ENCODE measurements at places on chromosomes 12 and 14. TPM values are rescaled to one million over a fixed set of nuclear protein-coding genes. Genes with fewer than 3 reads are reported as not detected.

The CLEC14A gene
- not detected for polyA plus RNA-seq

GRCh38 chr14:54309615-54310014 is 87.2 kb upstream of the CDKN3 start:
- no peak overlapping the region for H3K4me3 ChIP-seq
- H3K27me3 ChIP-seq: peaks cover 6% of the 10 kb centered on the region
- no peaks in the 10 kb centered on the region for H3K36me3 ChIP-seq
- no peak overlapping the region for H3K27ac ChIP-seq

DNA sequence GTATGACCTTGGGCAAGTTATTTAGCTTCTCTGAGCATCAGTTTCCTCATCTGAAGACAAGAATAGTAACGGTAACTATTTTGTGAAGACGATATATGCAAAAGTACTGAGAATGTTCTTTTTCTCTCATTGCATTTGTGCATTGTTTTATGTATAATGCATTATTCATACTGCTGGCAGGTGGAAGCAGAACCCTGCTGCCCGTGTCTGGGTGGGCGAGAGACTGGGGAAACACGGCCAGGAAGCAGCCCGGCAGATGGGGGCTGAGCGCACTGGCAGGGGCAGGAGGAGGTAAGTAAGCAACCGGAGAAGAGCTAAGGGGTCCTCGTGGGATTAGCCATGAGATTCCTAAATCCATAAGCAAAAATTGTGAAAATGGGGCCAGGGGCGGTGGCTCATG is 115.8 kb upstream of the MED13L start:
- H3K36me3 ChIP-seq: no peaks in the 10 kb centered on the region
- H3K27me3 ChIP-seq: no peaks in the 10 kb centered on the region
- H3K4me1 ChIP-seq: no peaks in the 10 kb centered on the region
- no peak for DNase-seq
- no peak overlapping the region for H3K4me3 ChIP-seq

- H3K4me3 ChIP-seq: no peak within 1 kb of the TSS
- H3K27ac ChIP-seq: no peak within 1 kb of the TSS
- no peak for DNase-seq
- peaks cover 17% of the 10 kb centered on the region for H3K4me1 ChIP-seq
- H3K36me3 ChIP-seq: no peaks in the 10 kb centered on the region
- peaks cover 34% of the 10 kb centered on the region for H3K27me3 ChIP-seq
Observed at GRCh38 chr12:102957339-102958050, at the start of gene ASCL1. TSS of gene ASCL1 (plus strand) at chr12:102957674. CDS start at chr12:102958245, 571 bp downstream.

DNA sequence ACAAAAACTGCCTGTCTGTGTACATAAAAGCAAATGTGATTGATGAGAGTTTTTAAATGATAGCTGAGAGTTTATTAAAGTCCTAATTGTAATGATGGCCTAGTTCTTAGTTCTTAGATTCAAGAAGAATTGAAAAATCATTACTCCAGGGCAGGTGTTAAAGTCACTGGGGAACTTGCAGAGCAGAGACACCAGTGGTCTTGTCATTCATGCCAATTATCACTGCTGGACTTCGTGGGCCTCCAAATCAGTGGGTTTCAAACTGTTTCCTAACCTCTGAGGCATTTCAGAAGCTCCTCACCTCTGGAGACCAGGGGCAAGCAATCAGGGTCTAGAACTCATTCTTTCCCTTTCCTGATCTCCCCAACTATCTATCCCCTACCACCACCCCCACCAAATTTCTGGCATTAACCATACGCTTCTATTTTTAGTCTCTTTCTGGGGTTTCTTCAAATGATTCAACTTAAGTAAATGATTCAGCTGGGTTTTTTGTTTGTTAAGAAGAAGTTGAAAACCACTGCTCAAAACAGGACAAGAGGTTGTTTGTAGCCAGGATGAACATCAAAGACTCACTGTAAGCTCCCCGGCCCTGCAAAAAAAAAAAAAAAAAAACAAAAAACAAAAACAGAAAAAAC is 80.1 kb downstream of the CEP83 start:
- peaks cover 2% of the 10 kb centered on the region for H3K36me3 ChIP-seq
- no peaks in the 10 kb centered on the region for H3K27me3 ChIP-seq
- no peak for DNase-seq
- no peak overlapping the region for H3K4me3 ChIP-seq

GRCh38 chr14:54627540-54628363 is 60.8 kb downstream of the SAMD4A start:
- no peaks in the 10 kb centered on the region for H3K36me3 ChIP-seq
- DNase-seq: peak; percentile 82
- peak overlapping the region; percentile 83 for H3K4me3 ChIP-seq
- no peaks in the 10 kb centered on the region for H3K27me3 ChIP-seq
- peaks cover 45% of the 10 kb centered on the region for H3K4me1 ChIP-seq
- peak overlapping the region; percentile 84 for H3K27ac ChIP-seq

- H3K4me1 ChIP-seq: peaks cover 35% of the 10 kb centered on the region
- H3K36me3 ChIP-seq: peaks cover 4% of the 10 kb centered on the region
- DNase-seq: no peak
- no peaks in the 10 kb centered on the region for H3K27me3 ChIP-seq
Observed at GRCh38 chr12:42237853-42238239, 202 bp downstream of the YAF2 start.

- H3K27ac ChIP-seq: no peak overlapping the region
- no peaks in the 10 kb centered on the region for H3K4me1 ChIP-seq
- no peaks in the 10 kb centered on the region for H3K36me3 ChIP-seq
- no peaks in the 10 kb centered on the region for H3K27me3 ChIP-seq
Observed at GRCh38 chr12:77841521-77841920, 10.8 kb downstream of the NAV3 start.

GRCh38 chr12:104570174-104570907 is 113.6 kb downstream of the CHST11 start:
- H3K4me1 ChIP-seq: peaks cover 51% of the 10 kb centered on the region
- peak overlapping the region; percentile 78 for H3K27ac ChIP-seq
- peaks cover 2% of the 10 kb centered on the region for H3K36me3 ChIP-seq

DNA sequence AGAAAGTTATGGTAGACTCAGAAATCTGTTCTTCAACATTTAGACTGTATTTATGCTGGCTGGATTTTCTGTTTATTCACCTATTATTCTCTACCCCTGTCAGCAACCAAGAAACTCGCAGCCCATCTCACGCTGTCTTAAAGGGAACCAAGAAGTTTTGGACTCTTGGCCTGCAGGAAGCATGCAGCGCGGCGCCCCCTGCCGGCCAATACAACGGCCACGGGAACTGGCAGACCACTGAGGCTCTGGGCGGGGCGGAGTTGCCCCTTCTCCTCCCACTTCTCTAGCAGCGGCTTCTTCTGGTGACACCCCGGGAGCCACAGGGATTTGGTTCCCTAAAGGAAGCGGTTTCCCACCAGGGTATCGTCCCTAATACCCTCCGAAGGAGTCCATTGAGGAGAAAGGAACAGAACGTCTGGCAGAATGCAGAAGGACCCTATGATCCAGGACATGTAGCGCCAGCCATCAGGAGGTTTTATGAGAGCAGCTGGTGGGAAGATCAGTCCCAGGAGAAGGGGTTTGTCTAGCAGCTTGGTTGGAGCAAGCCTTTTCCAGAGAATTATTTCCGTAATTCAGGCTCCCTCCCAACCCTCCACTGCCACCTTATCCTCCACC is 21.0 kb upstream of the RNASE2 start:
- H3K27ac ChIP-seq: no peak overlapping the region
- no peak overlapping the region for H3K4me3 ChIP-seq
- no peaks in the 10 kb centered on the region for H3K36me3 ChIP-seq
- no peak for DNase-seq

Data from CD4-positive, CD25-positive, alpha-beta regulatory T cell (primary cell).